ENCODE measurements at places on chromosomes 6 and 20.

GRCh38 chr20:7085467-7085866, 318.0 kb downstream of the BMP2 start:
- no peak for DNase-seq

DNA sequence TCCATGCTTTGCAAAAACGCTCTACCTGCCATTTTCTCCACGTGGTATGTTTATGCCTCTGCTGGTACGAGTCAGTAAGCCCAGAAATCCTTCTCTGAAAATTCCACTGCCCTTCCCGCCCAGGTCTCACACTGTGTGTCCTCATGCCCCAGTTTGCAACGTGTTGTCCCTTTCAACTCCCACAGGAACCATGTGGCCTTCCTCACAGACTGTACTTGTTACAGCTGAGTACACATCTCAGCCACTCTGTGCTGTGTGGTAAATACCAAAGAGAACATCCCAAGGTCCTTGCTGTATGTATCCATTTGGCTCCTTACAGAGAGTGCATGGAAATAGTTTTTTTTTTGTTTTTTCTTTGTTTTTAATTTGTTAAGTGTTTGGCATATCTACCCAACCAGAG, 56.9 kb downstream of the RTN4IP1 start:
- DNase-seq = no peak

DNA sequence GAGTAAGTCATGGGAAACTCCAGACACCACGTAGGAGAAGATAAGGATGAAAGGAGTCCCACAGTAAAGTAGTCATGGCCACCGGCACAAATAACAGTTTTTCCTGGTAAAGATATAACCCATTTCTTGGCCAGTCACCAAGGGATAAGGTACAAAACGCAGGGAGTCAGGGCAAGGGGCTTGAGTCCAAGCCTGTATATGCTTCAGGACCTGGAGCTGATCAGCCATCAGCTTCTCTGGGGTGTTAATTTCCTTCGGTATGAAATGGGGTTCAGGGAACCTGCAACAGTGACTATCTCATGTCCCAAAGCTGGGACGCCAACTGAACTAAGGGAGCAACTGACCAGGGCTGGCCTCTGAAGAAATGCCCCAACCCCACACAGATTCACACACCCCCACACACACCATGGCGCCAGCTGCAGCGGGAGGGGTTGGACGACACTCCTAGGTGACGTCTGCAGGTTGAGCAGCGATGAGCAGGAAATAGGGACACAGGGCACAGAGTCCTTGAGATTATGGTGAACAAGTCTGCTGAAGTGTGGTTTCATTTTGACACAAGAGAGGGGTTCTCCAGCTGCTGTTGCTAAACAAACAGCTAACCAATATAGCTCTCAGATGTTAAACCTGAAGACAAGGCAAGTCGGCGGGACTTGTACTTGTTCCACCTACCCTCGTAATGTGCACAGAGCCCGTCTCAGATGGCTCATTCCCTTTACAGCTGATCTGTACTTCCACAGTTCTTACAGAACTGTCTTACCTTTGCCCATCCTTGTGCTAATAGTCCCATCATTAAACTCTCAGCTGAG, 7.4 kb upstream of the ADTRP start:
- no peak for DNase-seq

- DNase-seq = no peak
Observed at GRCh38 chr6:137351890-137352289, 132.7 kb upstream of the IFNGR1 start.

DNA sequence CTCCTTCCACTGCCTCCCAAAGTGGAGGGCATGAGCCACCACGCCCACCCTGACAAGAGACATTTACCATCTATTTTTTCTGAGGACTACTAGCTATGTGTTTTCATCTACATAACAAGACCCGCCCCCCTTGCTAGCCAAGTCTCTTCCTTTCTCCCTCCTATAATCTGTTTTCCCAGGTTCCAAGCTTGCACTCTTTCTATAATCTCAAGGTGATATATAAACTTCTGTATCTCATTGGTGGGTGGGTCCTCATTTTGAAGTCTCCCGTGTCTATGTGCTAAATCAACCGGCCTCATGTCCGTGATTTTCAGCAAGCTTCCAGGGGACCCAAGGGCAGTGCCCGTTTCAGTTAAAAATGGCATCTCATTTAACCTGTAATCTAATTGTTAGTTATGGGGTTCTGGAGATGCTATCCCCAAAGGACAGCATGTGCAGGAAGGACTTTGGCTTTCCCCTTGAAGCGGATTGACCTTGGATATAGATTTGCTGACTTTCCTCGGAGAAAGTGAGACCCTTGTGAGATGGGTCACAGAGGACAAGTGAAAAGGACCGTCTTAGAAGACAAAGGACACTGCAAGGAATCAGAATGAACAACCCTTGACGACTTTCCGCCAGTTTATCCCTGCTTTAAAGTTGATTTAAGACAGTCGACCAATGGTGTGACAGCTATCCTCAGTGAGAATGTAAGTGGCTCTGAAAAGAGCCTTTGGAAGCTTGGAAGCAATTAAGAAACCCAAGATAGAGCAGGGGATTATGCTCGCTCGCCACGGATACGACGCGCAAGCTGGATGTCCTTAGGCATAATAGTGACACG, 22.4 kb downstream of the OR2B2 start:
- no peak for DNase-seq

GRCh38 chr20:1964061-1964460, 29.8 kb downstream of the PDYN start:
- DNase-seq = no peak

- DNase-seq = no peak
Observed at GRCh38 chr20:5109276-5109675, 10.5 kb downstream of the PCNA start.

- no peak for DNase-seq
Observed at GRCh38 chr6:151350442-151351145, 40.8 kb downstream of the ZBTB2 start.

- DNase-seq = no peak
Observed at GRCh38 chr20:38353316-38353715, 7.0 kb downstream of the LBP start.

GRCh38 chr6:48016020-48016755, 94.8 kb downstream of the PTCHD4 start:
- no peak for DNase-seq

DNA sequence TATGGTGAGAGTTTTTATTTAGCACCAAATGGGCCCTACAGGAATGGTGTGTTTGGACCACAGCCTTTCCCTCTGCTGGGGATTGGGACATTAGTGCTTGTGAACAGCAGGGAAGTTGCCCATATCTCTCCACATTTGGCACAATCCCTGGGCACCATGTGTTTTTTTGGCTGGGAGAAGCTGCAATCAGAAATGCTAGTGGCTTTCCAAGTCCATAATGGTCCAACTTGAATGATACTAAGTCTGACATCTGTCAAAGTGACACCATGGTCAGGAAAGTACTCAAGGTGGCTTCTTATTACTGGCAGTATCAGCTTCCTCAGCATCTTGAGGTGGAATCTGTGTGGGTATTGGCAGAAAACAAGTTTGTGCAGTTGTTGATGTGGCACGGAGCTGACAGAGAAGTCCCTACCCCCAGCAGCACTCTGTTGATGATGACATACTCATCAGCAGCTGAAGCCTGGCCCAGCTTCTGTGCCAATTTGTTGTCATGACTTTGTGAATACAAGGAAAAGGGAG, 53.0 kb downstream of the SASH1 start:
- DNase-seq = no peak

DNA sequence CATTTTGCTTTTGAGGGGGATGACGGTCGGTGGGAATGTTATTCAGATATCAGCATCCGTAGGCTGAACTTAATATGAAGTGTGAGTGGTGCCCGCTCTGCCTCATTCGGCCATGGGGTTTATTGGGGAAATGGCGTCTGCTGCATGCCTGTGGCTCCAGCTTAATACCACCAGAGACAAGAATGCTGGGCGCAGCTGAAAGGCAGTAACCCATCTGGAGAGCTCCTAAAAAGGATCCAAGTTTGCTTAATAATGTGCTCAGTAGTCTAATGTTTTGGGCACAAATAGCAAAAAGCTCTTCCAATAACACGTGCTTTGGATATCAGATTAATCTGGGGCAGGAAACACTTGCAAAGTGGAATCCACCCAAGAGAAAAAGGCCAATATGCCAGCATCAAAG, 273.0 kb upstream of the TAB2 start:
- DNase-seq = no peak

GRCh38 chr6:130964808-130965604, 98.0 kb downstream of the EPB41L2 start:
- DNase-seq = no peak

DNA sequence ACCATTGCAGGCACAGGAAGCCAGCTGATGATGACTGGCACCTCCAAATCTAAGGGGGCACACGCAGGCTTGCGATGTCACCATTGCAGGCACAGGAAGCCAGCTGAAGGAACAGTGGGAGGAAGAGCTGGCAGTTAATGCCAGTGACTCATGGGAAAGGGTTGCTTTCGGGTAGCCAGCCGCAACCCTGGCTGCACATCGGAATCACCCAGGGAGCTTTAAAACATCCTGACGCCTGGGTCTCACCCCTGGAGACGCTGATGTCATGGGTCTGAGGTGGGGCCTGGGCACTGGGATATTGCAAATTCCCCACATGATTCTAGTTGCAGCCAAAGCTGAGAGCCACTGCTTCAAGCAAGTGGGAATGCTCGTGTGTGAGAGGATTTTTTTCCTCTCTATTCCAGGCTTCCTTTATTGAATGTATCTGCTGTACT, 16.1 kb upstream of the CCN6 start:
- no peak for DNase-seq

- DNase-seq = no peak
Observed at GRCh38 chr6:12595161-12595811, 121.3 kb upstream of the PHACTR1 start.

- no peak for DNase-seq
Observed at GRCh38 chr6:25703005-25703404, 51.0 kb downstream of the SCGN start.

GRCh38 chr6:111478064-111478476, 4.9 kb downstream of the REV3L start:
- DNase-seq = no peak

DNA sequence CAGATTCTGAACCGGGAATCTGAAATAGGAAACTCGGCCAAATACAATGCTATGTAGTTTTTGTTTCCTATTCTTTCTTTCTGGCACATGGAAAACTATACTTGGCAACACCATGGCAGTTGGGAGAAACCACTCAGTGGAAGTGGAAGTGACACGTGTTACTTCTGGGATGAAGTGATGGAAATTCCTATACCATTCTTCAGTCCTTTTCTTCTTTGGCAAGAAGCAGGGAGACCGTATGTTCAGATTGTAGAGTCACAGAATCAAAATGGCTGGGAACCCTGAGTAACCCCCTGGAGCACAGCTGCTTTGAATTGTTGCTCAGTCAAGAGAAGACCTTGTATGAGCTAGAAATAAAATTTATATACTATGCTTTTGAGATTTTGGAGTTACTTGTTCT, 18.8 kb upstream of the TINAG start:
- no peak for DNase-seq

- peak; percentile 51 for DNase-seq
Observed at GRCh38 chr6:170147832-170148708, 142.8 kb downstream of the DLL1 start.

- no peak for DNase-seq
Observed at GRCh38 chr6:107361753-107362604, 97.4 kb downstream of the PDSS2 start.

GRCh38 chr20:24084281-24084680, 95.7 kb upstream of the GGTLC1 start:
- DNase-seq = no peak

- no peak for DNase-seq
Observed at GRCh38 chr6:24353861-24354260, 4.0 kb downstream of the DCDC2 start.

DNA sequence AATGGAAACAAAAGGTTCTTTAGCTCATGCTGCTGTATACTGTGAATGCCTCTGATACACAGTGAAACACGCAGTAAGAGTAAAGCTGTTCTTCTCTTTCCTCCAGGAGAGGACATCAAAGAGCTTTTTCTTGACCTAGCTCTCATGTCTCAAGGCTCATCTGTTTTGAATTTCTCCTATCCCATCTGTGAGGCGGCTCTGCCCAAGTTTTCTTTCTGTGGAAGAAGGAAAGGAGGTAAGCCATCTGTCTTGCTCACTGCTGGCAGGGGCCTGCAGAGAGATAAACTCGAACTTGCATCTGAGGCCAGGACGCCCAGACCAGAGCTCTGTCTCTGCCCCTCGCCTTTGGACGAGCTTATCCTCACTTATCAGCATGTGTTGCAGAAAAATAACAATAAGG, 37.7 kb downstream of the LY86 start:
- no peak for DNase-seq

DNA sequence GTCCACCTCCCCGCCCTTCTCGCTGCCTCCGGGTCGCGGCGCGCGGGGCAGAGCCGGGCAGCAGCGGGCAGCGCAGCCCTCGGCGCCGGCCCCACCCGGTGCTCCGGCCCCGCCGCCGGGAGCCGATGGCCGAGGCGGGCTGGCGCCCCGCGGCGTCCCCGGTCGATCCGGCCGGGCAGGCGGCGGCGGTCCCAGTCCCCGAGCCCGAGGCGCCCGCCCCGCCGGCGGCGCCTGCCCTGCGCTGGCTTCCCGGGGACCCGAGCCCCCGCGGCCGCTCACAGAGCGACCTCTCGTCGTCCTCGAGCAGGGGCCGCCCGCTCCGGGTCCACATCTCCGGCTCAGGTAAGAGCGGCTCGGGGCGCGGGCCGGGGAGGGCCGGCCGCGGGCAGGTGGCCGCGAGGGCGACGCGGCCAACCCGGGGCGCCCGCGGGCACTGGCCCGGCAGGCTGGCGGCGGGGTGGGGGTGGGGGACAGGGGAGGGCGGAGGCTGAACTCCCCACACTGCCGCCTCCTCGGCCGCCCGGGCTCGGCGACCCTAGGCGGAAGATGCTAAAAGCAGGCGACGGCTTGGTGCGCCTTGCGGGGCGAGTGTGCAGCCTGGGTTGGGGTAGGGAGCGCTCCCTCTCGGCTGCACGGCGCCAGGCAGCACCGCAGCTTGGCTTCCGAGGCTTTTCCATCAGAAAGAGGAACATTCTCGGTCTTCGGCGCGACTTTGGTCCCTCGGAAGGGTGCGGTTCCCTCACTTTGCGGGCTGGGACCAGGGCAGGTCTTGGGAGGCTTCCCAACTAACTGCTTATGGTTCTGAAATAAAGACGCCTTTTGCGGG, 25.6 kb upstream of the FUCA2 start:
- peak; percentile 63 for DNase-seq

GRCh38 chr6:44787254-44787834, 399.8 kb downstream of the CDC5L start:
- DNase-seq = no peak

GRCh38 chr20:31989030-31989645, 21.1 kb upstream of the CCM2L start:
- no peak for DNase-seq

Data from nephron progenitor cell (in vitro differentiated cells).